ENCODE measurements at places on chromosomes 6 and 20. TPM values are rescaled to one million over a fixed set of nuclear protein-coding genes. Genes with fewer than 3 reads are reported as not detected.

DNA sequence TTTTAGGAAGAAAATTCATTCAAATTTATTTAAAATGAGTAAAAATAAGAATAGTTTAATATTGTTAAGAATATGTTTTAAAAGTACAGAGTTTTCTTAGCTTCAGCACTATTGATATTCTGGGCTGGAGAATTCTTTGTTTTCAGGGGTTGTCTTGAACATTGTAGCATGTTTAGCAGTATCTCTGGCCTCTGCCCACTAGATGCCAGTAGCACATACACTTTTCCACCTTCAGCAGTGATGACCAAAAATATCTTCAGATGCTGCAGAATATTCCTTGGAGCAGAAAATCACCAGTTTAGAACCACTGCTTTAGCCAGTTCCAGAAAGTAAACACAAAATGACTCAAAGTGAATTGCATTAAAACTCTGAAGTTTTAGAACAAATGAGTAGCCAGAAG, 19.4 kb upstream of the SDHAF4 start:
- H3K36me3 ChIP-seq = no peaks in the 10 kb centered on the region
- no peak for DNase-seq
- peaks cover 8% of the 10 kb centered on the region for H3K4me1 ChIP-seq
- no peak overlapping the region for H3K4me3 ChIP-seq

DNA sequence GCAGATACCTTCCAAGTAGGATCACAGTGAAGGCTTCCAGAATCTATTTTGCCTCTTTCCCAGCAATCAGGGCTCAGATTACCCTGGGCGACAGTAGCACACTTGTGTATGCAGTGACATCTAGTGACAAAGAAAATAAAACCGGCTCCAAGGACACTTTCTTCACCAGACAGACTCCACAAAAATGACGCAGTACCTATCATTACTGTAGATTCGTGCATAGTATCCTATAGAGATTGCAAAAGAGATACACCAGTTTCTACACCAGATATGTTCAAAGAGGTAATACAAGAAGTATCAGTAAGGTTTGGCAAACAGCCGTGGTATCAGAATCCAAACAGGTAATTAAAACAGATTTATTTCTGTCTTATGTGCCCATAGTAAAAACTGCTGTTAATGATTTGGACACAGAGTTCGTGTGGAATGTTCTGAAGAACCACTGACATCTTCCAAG, 600.4 kb upstream of the JAG1 start:
- peak; percentile 84 for DNase-seq
- no peaks in the 10 kb centered on the region for H3K4me1 ChIP-seq
- no peak overlapping the region for H3K27ac ChIP-seq
- no peak overlapping the region for H3K4me3 ChIP-seq

DNA sequence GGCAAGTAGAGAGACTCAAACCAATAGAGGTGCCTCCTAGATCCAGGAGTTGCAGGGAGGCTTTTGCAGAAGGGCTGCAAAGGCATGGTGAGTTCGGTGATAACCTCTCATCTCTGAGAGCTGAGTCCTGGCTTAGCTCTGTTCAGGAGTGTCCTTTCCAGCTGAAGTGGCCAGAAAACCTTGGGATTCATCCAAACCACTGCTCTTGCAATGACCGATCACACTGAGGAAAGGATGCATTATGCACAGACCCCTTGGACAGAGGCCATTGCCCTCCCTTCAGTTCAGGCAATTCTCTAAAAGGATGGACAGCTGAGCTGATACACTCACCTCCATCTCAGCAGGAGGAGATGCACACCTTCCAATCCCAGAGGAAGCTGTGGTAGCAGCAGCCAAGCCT, 158.8 kb upstream of the ENPP5 start:
- no peaks in the 10 kb centered on the region for H3K36me3 ChIP-seq
- H3K27me3 ChIP-seq = no peaks in the 10 kb centered on the region
- DNase-seq = no peak
- H3K27ac ChIP-seq = no peak overlapping the region
- no peak overlapping the region for H3K4me3 ChIP-seq

DNA sequence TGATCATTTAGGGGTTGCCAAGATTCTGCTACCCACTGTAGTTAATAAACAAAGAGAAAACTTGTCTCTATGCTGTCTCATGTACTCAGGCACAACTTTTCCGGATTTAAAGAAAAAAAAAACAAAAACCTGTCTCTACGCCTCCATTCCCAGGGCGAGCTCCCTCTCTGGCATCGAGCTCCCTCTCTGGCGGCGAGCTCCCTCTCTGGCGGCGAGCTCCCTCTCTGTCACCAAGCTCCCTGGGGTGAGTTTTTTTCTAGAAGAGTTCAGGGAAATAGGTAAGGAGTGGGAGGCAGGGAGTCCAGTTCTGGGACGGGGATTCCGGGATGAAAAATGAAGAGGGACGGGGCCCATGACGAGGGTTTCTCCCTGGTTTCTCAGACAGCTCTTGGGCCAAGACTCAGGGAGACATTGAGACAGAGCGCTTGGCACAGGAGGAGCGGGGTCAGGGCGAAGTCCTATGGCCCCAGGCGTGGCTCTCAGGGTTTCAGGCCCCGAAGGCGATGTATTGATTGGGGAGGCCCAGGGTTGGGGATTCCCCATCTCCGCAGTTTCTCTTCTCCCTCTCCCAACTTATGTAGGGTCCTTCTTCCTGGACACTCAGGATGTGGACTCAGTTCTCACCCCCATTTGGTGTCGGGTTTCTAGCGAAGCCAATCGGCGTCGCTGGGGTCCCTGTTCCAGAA, 16.5 kb upstream of the HLA-A start:
- DNase-seq = peak; percentile 72
- H3K4me1 ChIP-seq = no peaks in the 10 kb centered on the region
- H3K36me3 ChIP-seq = no peaks in the 10 kb centered on the region
- peak overlapping the region; percentile 66 for H3K27ac ChIP-seq

GRCh38 chr6:114339706-114340105, 3.1 kb downstream of the HS3ST5 start:
- no peaks in the 10 kb centered on the region for H3K4me1 ChIP-seq
- H3K4me3 ChIP-seq = no peak overlapping the region
- H3K27me3 ChIP-seq = peaks cover 29% of the 10 kb centered on the region
- H3K36me3 ChIP-seq = no peaks in the 10 kb centered on the region

GRCh38 chr6:166942393-166943168, 13.8 kb downstream of the RNASET2 start:
- no peak overlapping the region for H3K27ac ChIP-seq
- no peaks in the 10 kb centered on the region for H3K27me3 ChIP-seq
- no peaks in the 10 kb centered on the region for H3K4me1 ChIP-seq
- H3K36me3 ChIP-seq = no peaks in the 10 kb centered on the region
- no peak overlapping the region for H3K4me3 ChIP-seq
- no peak for DNase-seq

GRCh38 chr6:41712651-41713103, 22.7 kb downstream of the TFEB start:
- peak overlapping the region; percentile 28 for H3K27ac ChIP-seq
- peak; percentile 96 for DNase-seq
- H3K27me3 ChIP-seq = no peaks in the 10 kb centered on the region
- H3K4me3 ChIP-seq = no peak overlapping the region

BMP2 gene
- total RNA-seq = 1.8 TPM

VIP gene
- total RNA-seq = not detected

DNA sequence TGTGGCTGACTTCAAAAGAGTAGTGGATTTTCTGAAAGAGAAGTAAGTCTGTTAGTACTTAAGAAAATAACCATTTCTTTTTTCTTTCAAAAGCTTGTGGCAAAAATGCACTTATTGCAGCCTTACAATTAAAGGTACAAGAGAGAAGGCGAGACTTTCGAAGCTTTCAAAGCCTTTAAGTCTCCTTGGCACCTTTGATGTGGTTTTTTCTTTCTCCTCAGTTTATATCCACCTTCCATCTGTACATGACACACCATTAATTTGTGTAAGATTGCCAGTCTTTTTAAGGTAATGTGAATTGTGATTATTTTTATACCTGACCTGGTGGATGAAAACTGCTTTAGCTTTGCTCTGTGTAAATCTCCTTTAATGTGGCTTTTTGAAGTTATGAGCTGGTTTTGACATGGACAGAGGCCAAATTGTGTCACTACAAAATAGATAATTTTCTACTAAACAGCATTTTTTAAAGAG, 466.1 kb downstream of the CDKAL1 start:
- H3K36me3 ChIP-seq = no peaks in the 10 kb centered on the region
- no peak overlapping the region for H3K27ac ChIP-seq
- H3K27me3 ChIP-seq = no peaks in the 10 kb centered on the region
- no peak overlapping the region for H3K4me3 ChIP-seq
- peaks cover 46% of the 10 kb centered on the region for H3K4me1 ChIP-seq

- no peaks in the 10 kb centered on the region for H3K36me3 ChIP-seq
- H3K4me1 ChIP-seq = peaks cover 10% of the 10 kb centered on the region
- H3K4me3 ChIP-seq = no peak overlapping the region
- no peak overlapping the region for H3K27ac ChIP-seq
- no peak for DNase-seq
These were observed 167.4 kb upstream of the LRFN2 start for GRCh38 chr6:40754461-40755045.

GRCh38 chr6:157758516-157759023, 64.5 kb upstream of the SNX9 start:
- no peaks in the 10 kb centered on the region for H3K36me3 ChIP-seq
- DNase-seq = no peak
- H3K27me3 ChIP-seq = peaks cover 6% of the 10 kb centered on the region
- no peak overlapping the region for H3K27ac ChIP-seq

GRCh38 chr20:528923-529604, 14.5 kb downstream of the CSNK2A1 start:
- no peaks in the 10 kb centered on the region for H3K27me3 ChIP-seq
- peaks cover 26% of the 10 kb centered on the region for H3K36me3 ChIP-seq
- peak; percentile 70 for DNase-seq
- no peak overlapping the region for H3K4me3 ChIP-seq

DNA sequence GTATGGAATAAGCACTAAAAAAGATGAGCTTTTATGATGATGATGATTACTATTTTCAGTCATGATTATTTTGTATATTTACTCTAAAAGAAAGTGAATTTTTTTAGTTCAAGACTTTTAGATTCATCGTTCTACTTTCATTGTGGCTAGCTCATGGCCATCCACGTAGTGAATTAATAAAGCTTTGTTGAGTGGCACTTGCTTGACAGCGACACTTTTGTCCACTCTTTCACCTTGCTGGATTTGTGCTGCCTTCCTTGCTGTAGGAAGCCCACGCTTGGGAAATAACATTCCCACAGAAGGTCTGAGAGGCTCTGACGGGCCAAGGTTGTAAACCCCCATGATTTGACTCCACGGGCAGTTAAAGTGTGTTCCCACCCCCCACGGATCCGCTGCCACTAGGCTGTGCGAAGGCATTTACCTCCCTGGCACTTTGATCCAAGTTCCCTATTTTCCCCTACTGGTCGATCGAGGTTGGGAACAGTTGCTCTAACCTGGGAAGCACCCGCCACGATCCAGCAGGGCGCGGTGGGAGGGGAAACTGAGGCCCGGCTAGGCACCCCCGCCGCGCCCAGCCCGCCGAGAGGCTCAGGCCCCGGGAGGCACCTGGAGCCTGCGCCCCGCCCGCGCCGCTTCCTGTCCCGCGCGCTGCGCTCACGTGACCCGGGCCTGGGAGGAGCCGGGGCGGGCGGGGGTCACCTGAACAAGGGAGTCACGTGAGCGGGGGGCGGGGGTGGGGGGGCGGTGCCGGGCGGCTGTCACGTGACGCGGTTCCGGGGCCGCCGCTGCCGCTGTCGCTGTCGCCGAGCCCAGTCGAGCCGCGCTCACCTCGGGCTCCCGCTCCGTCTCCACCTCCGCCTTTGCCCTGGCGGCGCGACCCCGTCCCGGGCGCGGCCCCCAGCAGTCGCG, at the start of gene IGF2R:
Gene IGF2R (plus strand): TSS at position 788 of the 909 bp plus-strand sequence. CDS start 165 bp downstream, outside the sequence.
- H3K27ac ChIP-seq = peak within 1 kb of the TSS; percentile 76
- DNase-seq = peak; percentile 99
- no peaks in the 10 kb centered on the region for H3K27me3 ChIP-seq
- peaks cover 10% of the 10 kb centered on the region for H3K4me1 ChIP-seq
- peak within 1 kb of the TSS; percentile 83 for H3K4me3 ChIP-seq

GRCh38 chr20:16351415-16351814, 221.8 kb downstream of the KIF16B start:
- H3K36me3 ChIP-seq = no peaks in the 10 kb centered on the region
- H3K4me1 ChIP-seq = peaks cover 10% of the 10 kb centered on the region
- no peak overlapping the region for H3K4me3 ChIP-seq
- H3K27ac ChIP-seq = no peak overlapping the region
- DNase-seq = peak; percentile 54
- no peaks in the 10 kb centered on the region for H3K27me3 ChIP-seq

HLA-DRA gene
- total RNA-seq = 5.8 TPM

MATN4 gene
- not detected for total RNA-seq

WFDC10B gene
- not detected for total RNA-seq

DNA sequence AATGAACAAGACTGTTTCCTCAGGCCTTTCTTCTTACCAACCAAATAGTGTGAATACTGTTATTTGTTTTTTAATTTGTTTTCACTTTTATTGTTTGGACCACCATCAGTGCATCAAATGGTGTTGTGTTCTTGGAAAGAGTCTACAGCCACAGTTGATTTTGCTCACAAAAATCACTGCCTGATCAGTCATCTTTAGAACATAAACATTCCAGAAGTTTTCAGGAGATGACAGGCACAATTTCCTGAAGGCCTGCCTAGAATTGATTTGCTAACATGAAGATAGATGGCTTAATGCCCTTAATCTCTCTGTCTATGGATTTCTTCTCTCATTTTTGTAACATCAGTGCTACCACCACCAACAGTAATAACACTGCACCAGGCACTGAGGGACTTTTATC, 13.5 kb downstream of the IL22RA2 start:
- peaks cover 15% of the 10 kb centered on the region for H3K4me1 ChIP-seq
- no peak overlapping the region for H3K27ac ChIP-seq
- peaks cover 4% of the 10 kb centered on the region for H3K27me3 ChIP-seq

RHAG gene
- total RNA-seq = not detected

- no peaks in the 10 kb centered on the region for H3K36me3 ChIP-seq
- peaks cover 6% of the 10 kb centered on the region for H3K4me1 ChIP-seq
These were observed 125.0 kb upstream of the JAG1 start for GRCh38 chr20:10798811-10799210.

DNA sequence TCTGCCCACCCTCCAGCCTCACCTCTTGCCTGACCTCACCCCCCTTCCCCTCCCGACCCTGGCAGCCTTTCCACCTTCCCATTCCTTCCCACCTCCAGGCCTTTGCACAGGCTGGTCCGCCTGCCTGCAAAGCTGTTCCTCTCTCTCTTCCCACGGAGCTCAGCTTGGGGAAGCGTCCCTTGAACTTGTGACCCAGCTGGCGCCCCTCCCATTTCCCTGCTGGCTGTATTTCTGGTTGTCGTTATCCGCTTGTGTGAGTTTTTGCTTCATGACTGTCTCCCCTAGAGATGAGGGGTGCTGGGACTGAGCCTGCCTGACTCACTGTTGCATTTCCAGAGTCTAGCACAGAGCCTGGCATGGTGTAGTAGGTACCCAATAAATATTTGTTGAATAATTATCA, 32.5 kb downstream of the VSTM2L start:
- H3K4me1 ChIP-seq = no peaks in the 10 kb centered on the region
- H3K36me3 ChIP-seq = no peaks in the 10 kb centered on the region
- no peak overlapping the region for H3K4me3 ChIP-seq
- DNase-seq = peak; percentile 88
- peaks cover 12% of the 10 kb centered on the region for H3K27me3 ChIP-seq

- H3K27ac ChIP-seq = no peak overlapping the region
- H3K4me3 ChIP-seq = no peak overlapping the region
- no peak for DNase-seq
- no peaks in the 10 kb centered on the region for H3K27me3 ChIP-seq
- no peaks in the 10 kb centered on the region for H3K36me3 ChIP-seq
- H3K4me1 ChIP-seq = peaks cover 3% of the 10 kb centered on the region
These were observed 38.7 kb upstream of the SLC22A2 start for GRCh38 chr6:160297310-160297709.

TSHZ2 gene
- 3.6 TPM for total RNA-seq
